ENCODE measurements at places on chromosomes 5 and 9.

DNA sequence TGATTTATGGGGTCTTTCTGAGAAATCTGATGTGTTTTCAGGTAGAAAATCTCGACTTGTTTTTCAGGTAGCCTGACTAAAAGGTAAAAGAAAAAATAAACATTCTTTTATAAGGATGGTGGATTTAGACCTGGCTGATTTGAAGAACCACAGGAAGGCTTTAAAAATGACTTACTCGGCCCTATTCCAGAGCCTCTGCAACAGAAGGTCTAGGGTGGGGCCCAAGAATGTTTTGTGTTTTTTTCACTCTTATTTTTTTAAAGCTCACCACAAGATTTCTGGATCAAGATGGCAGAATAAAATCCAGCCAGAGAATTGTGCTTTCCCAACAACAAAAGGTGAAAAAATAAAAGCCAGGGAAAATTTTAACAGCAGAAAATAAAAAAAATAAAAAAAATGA, 59.1 kb downstream of the FNBP1 start:
- DNase-seq = no peak

- DNase-seq = no peak
Measured at GRCh38 chr9:97852399-97853055, 499 bp upstream of the FOXE1 start.

DNA sequence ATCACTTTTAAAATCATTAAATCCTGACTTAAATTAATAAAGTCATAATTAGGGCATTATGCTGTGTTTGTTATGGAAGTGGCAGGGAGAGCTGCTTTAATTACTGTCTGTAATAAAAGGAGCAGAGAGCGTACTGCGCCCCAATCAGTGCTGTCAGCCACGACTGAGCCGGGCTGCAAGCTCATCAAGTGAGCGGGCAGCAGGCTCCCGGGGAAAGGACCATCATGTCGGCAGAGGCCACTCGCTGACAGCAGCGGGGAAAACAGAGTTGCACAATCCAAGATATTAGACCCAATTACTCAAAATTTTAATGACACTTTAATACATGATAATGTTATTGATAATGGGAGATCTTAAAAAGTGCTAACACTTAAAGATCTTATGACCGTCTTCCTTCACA, 181.6 kb downstream of the AP3B1 start:
- no peak for DNase-seq

GRCh38 chr9:20538092-20538491, 84.2 kb downstream of the MLLT3 start:
- no peak for DNase-seq

DNA sequence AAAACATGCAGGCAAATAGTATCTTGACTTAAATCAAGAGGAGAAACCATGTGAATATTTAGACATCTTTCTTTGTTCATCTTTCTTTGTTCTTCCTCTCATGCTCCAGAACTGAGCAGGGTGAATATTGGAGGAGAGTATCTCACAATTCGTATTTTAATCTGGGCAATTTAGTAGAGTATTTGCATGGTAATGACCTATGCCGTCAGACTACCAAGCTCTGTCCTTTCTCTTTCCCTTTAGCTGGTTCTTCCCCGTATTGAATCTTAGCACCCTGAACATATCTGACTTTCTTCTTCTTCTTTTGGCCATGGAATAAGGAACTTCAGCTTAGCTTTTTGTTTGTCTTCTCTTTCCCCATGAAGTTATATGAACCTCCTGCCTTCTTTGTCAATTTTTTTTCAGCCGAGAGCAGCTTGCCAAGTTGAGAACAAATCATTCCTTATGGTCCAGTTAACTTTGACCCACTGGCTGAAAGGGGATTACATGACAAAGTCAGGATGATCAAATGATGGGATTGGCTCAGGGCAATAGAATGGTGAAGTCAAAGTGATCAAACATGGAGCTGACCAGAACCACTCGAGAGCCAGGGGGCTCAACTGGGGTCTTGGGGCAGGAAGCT, 95.8 kb downstream of the DAPK1 start:
- no peak for DNase-seq

- DNase-seq = no peak
Measured at GRCh38 chr9:71703172-71703872, 65.0 kb downstream of the CEMIP2 start.

DNA sequence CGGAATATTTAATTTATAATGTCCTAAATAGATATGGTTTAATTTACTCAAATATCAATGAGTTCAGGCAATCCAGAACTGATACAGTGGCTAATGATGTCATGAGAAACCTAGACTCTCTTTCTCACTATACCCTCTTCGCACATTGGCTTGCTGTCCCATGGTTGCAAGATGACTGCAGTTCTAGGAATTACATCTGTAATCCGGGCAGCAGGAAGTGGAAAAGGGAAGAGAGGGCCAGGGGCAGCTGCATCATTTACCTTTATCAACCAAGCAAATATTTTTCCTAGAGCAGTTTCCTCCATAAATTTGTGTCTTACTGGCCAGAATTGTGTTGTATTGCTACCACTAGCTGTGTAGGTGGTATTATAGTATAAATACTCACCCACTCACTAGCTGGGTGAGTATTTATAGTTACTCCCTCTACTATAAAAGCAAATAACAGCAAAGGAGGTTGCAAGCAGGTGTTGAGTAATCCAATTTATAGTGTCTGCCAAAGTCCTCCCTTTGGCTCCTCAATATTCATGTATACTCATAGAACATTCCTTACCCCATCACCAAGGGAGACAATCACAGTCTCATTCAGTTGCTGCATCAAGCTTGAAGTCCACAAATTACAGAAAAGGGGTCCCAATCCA, 168.8 kb downstream of the DROSHA start:
- DNase-seq = no peak

- DNase-seq = no peak
Measured at GRCh38 chr5:115439042-115439441, 105.5 kb downstream of the FEM1C start.

GRCh38 chr5:35031276-35031675, 16.5 kb downstream of the AGXT2 start:
- DNase-seq = no peak

DNA sequence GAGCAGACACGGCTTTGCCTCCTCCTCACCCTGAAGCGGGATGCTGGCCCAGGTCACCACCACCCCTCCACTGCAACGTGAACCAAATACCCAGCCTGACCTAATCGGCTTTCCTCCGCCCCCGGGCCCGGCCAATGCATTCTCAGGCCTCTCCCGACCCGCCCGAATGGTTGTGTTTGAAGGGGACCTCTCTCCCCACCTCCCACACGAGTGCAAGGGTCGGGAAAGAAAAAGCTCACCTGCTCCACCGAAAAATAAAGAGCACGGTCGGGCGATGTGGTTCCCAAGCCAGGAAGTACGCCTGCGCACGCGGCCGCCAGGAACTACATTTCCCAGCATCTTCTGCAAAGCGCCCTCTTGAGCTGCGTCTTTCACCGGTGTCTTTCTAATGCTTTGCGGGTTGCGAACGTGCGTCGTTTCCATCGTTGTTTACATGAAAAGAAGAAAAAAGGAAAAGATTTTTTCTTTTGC, at the start of gene ZNF883:
ZNF883 (minus strand) TSS at position 282 of the 471 bp plus-strand sequence.
- peak; percentile 9 for DNase-seq

GRCh38 chr5:149623473-149623872, 42.2 kb downstream of the ARHGEF37 start:
- DNase-seq = no peak

DNA sequence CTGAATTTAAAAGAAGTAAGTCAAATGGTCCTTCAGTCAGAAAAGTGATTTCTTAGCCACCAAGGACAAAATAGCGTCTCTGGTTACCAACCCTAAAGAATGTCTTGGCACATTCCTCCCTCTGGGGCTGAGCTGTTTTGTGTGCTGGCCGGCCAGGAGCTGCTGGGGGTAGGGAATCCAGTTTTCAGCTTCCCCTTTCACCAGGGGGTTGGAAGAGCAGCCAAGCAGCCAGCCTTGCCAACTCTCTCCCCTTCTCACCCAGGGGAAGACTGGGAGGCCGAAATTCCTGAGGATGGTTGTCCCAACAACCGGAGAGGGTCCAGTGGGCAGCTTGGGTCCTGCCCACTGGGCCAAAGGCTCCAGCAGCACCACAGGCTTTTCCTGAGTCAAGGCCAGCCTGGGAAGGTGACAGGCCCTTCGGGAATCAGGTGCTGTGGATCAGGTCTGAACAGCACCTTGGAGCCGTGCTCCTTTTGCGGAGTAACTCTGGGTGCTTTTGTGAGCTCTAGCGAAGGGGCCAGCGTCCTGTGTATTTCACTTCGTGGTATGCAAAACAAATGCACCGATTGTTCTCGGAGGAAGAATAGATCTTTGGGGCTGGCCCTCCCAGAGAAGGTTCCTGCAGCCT, 4.2 kb downstream of the WWC1 start:
- no peak for DNase-seq

DNA sequence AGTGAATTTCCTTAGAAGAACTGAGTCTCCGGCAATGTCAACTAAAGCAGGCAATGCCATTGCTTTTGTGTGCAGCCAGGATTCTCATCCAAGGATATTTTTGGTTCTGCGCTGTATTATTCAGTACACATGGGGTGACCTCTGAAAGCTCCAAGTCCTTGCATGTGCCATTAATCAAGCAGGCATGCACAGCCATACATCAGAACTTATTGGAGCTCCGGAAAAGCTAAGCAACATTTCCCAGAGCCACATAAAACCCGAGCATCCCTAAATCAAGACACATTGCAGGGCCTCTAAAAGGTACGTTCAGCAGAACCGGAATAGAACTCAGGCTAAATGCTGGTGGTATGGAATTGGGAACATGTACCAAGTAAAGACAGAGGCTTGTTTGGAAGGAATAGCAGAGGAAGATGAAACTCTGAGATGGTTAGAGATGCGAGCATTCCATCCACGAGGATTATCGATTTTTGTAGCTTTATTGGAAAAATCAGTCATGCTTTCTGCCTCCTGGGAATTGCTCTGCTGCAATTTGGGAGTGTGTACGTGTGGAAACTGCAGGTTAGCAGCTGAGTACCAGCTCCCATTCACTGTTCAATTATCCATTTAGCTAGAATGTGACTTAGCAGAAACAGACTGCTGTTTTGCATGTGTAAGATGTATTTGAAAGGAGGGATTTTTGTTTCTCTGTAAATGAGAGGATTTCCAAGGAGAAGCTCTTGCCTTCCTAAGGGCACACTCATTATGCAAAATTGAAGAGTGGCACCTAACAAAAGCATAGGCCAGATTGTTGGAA, 143.7 kb upstream of the WWC1 start:
- DNase-seq = no peak

GRCh38 chr5:170306381-170306831, 8.8 kb upstream of the LCP2 start:
- no peak for DNase-seq

- DNase-seq = peak; percentile 20
Measured at GRCh38 chr5:179166886-179167841, 107.0 kb downstream of the ZNF354C start.

GRCh38 chr5:28729067-28729466, 1690.7 kb upstream of the CDH9 start:
- no peak for DNase-seq

GRCh38 chr5:97242341-97242740, 59.3 kb upstream of the RIOK2 start:
- no peak for DNase-seq

- DNase-seq = no peak
Measured at GRCh38 chr5:91145333-91145620, 237.8 kb downstream of the ARRDC3 start.

DNA sequence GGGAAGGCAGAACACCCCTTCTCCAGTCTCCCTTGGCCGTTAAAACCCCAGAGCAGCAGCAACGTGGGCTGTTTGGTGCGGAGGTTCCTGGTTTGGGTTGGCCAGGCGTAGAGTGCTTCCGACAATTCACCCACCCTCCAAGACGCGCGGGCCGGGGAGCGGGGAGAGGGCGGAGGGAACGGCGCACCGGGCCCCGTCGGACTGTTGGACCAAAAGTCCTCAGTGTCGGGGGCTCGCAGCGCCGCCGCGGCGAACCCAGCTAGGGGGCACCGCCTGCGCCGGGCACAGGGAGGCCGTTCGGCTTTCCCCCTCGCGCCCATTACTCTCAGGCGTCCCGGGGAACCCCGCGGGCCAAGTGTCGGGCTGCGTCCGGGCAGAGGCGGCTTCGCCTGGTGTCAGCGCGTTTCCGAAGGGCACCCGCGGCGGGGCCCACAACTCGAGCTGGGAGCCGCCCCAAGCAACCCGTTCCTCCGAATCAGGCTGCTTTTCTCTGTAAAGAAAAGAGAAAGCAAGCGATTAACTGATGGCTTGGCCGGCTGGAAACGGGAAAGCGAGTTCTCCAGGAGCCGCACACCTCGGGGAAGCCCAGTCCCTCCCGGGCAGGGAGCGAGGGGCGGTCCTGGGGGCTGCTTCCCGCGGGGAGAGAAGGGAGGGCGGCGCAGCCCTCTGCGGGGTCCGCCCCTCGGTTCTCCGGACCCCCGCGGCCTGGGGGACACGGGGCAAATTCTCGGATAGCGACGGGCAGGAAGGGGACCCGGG, 145.5 kb downstream of the ERCC6L2 start:
- no peak for DNase-seq

- no peak for DNase-seq
Measured at GRCh38 chr9:98374385-98375051, 119.1 kb upstream of the TBC1D2 start.

DNA sequence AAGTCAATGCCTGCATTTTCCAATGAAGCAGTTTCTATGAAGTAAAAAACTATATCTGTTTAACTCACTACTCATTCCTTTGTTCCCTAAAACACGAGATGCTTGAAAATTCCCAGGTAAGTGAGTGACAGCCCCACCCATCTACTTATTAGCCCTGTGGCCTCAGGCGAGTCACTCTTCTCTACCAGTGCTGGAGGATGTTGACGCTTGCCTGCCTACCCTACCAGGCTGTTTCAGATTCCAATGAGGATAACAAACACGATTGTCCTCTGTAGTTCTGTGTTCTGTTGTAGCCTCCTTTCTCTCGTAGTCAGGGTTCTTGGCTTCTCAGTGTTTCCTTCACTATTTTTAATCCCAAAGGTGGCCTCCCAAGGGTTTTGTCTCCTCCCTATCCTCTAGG, 388.8 kb downstream of the KDM4C start:
- DNase-seq = no peak

DNA sequence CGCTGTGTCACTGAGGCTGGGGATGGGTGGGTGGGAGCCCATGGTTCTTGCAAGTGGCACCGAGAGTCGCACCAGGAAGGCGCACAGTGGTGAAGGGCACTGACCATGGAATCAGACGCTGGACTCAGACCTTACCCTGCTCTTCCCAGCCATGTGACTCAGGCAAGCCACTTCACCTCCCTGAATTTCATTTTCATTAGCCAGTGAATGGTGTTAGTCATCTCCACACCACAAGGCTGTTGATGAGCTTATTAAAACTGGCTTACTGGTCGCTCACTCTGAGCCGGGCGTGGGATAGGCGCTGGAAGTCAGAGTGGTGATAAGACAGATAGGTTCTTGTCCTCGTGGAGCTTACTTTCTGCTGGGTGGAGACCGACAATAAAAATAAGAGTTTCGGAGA, 25.1 kb downstream of the FGF18 start:
- no peak for DNase-seq

GRCh38 chr9:130159915-130160670, 12.1 kb upstream of the NCS1 start:
- DNase-seq = no peak

DNA sequence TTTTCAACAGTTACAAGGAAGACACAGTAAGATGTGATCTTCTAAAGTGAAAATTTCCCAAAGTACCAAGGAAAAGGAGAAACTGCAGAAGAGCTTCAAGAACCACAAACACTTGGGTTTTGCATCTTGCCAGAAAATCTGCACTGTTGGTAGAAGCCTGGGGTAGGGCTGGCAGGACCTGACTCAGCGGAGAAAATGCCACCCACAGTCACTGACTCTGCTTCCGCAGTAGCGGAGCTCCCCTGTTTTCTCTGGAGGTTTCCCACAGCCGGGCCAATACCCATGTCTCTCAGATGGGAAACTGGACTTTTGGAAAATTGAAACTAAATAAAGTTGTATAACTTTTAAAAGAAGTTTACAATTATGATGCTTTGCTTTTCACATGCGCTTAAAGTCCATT, 104.2 kb downstream of the MEF2C start:
- DNase-seq = no peak

- DNase-seq = peak; percentile 98
Measured at GRCh38 chr5:67206929-67207328, 10.3 kb upstream of the CD180 start.

All from activated CD4-positive, alpha-beta T cell treated with anti-CD3 and anti-CD28 coated beads, Interleukin-2, amount 50 U/mL, for 16 hours (primary cell).